ENCODE measurements at places on chromosomes 16 and 17. TPM values are rescaled to one million over a fixed set of nuclear protein-coding genes. Genes with fewer than 3 reads are reported as not detected.

DNAH9 gene
- not detected for total RNA-seq

NPW gene
- 1.5 TPM for total RNA-seq

ANKS4B gene
- not detected for total RNA-seq

THUMPD1 gene
- total RNA-seq: 53.7 TPM

RNF222 gene
- 0.19 TPM for total RNA-seq

SSTR5 gene
- not detected for total RNA-seq

TK1 gene
- 90.6 TPM for total RNA-seq

COG4 gene
- total RNA-seq: 53.4 TPM

MOSMO gene
- total RNA-seq: 16.4 TPM

CHRNE gene
- total RNA-seq: 0.60 TPM

HP gene
- not detected for total RNA-seq

KRT27 gene
- total RNA-seq: not detected

EEF2KMT gene
- total RNA-seq: 5.6 TPM

NPIPA8 gene
- total RNA-seq: not detected

TRIM25 gene
- total RNA-seq: 235 TPM

DNA sequence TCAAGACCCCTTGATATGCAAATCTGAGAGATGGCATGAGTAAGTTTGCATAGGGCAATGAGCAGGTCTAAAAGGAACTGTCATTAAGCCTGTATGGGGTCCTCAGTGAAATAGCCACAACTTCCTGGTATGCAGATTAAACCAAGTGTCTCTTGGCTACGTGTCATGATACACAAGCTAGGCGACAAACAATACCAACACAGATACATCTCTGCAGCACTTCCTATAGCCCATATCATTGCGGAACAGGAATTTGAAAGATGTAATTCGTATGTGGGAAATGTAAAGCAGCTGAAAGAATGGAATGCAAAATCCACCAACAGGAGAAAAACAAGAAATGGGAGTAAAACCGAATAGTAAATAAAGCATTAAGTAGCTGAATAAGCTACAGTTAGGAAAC, 12.9 kb downstream of the PRSS22 start:
- H3K27ac ChIP-seq: no peak overlapping the region
- no peak for DNase-seq
- peaks cover 2% of the 10 kb centered on the region for H3K36me3 ChIP-seq
- H3K4me1 ChIP-seq: peaks cover 34% of the 10 kb centered on the region
- H3K4me3 ChIP-seq: no peak overlapping the region

GRCh38 chr16:1182316-1182671, 29.4 kb downstream of the CACNA1H start:
- no peak for DNase-seq
- no peaks in the 10 kb centered on the region for H3K4me1 ChIP-seq
- no peak overlapping the region for H3K27ac ChIP-seq

DNA sequence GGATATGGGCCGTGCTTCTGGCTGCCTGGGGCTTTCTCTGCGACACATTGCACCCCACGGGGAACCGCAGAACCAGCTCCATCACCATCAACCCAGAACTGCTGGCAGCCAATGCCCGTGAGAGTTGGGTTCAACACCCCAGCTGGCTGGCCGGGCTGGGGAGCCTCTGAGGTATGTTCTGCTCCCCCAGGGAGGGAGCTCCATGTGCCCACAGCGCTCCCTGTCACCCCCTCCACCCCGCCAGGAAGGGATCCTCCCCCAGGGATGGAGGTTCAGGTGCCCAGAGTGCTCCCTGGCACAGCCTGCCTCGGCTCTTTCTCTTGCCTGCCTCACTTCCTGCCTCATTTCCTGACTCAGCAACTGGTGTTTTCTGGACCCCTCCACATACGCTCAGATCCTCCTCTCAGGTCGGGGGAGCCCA, 24.2 kb upstream of the MPRIP start:
- peaks cover 29% of the 10 kb centered on the region for H3K4me1 ChIP-seq
- H3K36me3 ChIP-seq: no peaks in the 10 kb centered on the region
- no peak overlapping the region for H3K4me3 ChIP-seq
- no peak for DNase-seq
- H3K27me3 ChIP-seq: no peaks in the 10 kb centered on the region

DNA sequence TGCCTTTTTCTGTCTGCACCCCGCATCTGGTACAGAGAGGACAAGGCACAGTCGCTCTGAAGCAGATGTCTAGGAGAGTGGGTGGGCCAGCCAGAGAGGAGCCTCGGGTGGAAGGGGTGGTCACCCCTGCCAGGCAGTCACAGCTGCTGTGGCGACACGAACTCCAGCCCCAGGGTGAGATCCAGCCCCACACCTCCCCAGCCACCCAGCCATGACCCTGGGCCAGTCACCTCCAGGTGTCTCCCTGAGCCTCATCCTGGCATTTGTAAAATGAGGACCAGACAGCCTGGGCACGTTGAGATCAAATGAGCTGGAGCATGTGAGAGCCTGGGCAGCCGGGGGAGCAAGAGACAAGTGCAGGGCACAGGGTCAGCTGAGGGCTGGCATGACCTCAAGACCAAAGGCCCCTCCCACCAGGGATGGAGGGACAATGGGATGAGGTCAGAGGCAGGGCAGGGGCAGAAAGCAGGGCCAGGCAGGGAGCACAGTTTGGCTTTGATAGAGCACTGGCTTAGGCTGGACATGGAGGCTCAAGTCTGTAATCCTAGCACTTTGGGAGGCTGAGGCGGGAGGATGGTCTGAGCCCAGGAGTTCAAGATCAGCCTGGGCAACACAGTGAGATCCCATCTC, 7.7 kb downstream of the ADAM11 start:
- H3K4me1 ChIP-seq: no peaks in the 10 kb centered on the region
- no peak overlapping the region for H3K4me3 ChIP-seq
- no peaks in the 10 kb centered on the region for H3K36me3 ChIP-seq
- no peak overlapping the region for H3K27ac ChIP-seq
- H3K27me3 ChIP-seq: peaks cover 14% of the 10 kb centered on the region

DNA sequence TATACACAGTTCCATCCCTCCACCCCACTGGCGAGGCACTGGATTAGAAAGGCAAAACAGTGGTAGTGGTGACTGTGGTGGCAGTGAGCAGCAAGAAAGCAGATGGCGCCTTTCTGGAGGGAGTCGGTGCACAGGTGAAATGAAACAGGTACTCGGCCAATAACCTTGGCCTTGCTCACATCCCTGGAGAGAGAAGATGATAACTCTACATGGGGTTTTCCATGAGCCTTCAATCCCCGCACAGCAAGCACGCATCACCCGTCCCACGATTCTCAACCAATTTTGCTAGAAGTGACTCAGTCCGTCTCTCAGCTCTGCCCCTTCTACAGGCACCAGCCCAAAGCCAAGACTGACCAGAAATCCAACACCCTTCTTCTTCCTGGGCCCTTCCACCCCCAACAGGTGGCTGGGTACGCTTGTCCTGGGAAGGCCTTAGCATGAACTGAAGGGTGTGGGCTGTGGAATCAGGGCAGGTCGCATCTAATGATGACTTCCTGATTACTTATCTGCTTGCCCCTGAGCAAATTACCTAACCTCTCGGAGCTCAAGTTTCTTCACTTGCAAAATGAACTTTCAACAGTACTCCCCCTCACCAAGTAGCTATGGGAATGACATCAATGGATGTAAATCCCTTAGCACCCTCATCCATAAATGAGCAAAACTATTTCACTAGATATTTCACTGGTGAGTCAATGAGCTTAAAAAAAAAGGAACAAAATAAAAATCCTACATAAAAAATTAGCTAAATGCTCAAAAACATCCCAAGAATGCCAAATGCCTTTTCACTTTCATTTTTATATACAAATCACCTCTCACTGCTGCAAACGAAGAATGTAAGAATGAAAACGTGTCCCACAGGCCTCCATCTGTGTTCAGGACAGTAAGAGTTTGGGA, 18.0 kb downstream of the XPO6 start:
- peaks cover 17% of the 10 kb centered on the region for H3K36me3 ChIP-seq
- H3K4me1 ChIP-seq: peaks cover 87% of the 10 kb centered on the region
- no peaks in the 10 kb centered on the region for H3K27me3 ChIP-seq
- peak overlapping the region; percentile 94 for H3K27ac ChIP-seq
- DNase-seq: peak; percentile 56

- DNase-seq: no peak
- H3K4me1 ChIP-seq: peaks cover 5% of the 10 kb centered on the region
- H3K36me3 ChIP-seq: peaks cover 4% of the 10 kb centered on the region
- no peak overlapping the region for H3K27ac ChIP-seq
- H3K4me3 ChIP-seq: no peak overlapping the region
These were observed 112.2 kb downstream of the VPS53 start for GRCh38 chr17:602436-602835.

- no peak for DNase-seq
- no peak overlapping the region for H3K4me3 ChIP-seq
- peaks cover 3% of the 10 kb centered on the region for H3K36me3 ChIP-seq
- H3K27me3 ChIP-seq: no peaks in the 10 kb centered on the region
These were observed 10.9 kb upstream of the ZFP90 start for GRCh38 chr16:68528233-68528632.

DNA sequence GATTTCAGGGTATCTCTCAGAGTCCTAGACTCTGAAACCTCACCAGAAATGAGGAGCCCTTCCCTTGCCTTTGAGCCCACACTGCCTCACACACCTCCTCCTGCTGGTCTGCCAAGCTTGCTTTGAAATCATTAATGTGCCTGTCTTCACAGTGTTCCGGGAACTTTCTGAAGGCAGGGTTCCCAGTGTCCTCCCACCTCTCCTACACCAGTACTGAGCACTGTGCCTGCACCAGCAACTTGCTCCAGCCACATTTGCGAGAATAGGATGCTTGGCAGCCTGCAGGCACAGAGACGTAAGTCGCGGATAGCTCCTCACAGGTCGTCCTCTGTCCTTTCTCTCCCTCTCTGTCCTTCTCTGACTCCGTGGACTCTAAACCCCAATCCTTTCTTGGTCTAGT, 408.4 kb upstream of the EEF2KMT start:
- H3K27me3 ChIP-seq: no peaks in the 10 kb centered on the region
- no peak overlapping the region for H3K27ac ChIP-seq
- H3K4me1 ChIP-seq: no peaks in the 10 kb centered on the region
- DNase-seq: no peak
- no peak overlapping the region for H3K4me3 ChIP-seq

DNA sequence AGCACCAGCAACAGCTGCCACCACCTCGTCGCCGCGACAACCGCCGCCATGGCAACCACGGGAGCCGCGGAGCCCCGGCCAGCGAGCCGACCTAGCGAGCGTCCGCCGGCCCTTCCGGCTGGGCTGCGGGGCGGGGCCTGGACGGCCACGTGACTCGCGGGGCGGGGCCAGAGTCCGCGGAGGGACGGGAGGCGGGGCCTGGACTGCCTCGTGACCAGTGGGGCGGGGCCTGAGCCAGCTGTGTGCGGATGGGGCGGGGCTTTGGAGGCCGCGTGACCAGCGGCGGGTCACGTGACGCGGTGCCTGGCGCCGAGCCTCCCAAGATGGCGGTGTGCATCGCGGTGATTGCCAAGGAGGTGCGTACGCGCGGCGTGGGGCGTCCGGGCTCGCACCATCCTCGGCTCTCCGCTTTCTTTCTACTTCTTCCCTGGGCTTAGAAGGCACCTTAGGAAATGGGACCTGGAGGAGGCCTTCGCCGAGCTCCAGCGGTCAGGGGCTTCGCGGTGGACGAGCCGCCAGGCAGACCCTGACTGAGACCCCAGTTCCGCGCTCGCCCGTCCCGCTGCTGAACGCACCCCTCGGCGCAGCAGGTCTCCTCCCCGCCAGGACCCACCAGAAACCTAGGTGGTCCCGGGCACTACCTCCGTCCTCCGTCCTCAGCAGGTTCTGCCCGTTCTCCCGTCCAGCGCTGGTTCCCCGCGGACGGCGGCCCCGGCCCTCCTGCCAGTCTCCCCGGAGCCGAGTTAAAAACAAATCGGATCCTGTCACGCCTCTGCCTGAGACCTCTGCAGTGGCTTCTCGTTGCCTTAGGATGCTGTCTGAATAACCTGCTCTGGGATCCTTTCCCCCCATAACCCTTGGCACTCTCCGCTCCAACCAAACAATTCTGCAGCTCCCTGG, at the start of the genes GALNS and TRAPPC2L:
Gene GALNS, minus strand, starts transcription at position 120 of the 900 bp plus-strand sequence. Its CDS starts 70 bp downstream, at position 50.
Gene TRAPPC2L, plus strand, starts transcription at position 300 of the 900 bp plus-strand sequence. Its CDS starts 24 bp downstream, at position 324.
- DNase-seq: peak; percentile 99
- H3K27me3 ChIP-seq: no peaks in the 10 kb centered on the region
- H3K36me3 ChIP-seq: peaks cover 3% of the 10 kb centered on the region
- peaks cover 30% of the 10 kb centered on the region for H3K4me1 ChIP-seq
- peak within 1 kb of the TSS; percentile 100 for H3K4me3 ChIP-seq

GRCh38 chr17:45104029-45104428, 28.3 kb downstream of the PLCD3 start:
- no peak for DNase-seq
- H3K27me3 ChIP-seq: no peaks in the 10 kb centered on the region
- no peak overlapping the region for H3K27ac ChIP-seq
- no peaks in the 10 kb centered on the region for H3K4me1 ChIP-seq
- no peak overlapping the region for H3K4me3 ChIP-seq

- H3K4me1 ChIP-seq: no peaks in the 10 kb centered on the region
- H3K4me3 ChIP-seq: no peak overlapping the region
- no peaks in the 10 kb centered on the region for H3K27me3 ChIP-seq
- no peaks in the 10 kb centered on the region for H3K36me3 ChIP-seq
These were observed 16.8 kb downstream of the SDR42E1 start for GRCh38 chr16:81994485-81994884.

DNA sequence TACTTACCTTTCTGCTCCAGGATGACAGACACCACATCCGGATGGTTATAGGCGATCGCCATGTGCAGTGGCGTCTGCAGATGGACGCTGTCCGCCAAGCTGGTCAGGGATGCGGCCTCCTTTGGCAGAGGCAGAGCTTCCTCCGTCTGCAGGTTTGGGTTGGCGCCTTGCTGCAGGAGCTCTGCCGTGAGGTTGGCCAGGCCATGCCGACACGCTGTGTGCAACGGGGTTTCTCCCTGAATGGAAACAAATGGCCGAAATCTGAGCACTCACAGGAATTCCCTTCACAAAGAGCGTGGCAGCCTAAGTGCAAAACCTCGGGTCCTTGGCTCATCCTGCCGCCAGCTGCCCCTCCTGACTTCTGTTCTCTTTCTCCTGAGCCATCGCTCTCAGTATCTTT, 41.8 kb downstream of the CYB5D2 start:
- no peak for DNase-seq
- H3K4me3 ChIP-seq: no peak overlapping the region
- H3K27me3 ChIP-seq: no peaks in the 10 kb centered on the region
- peaks cover 7% of the 10 kb centered on the region for H3K4me1 ChIP-seq
- H3K36me3 ChIP-seq: peaks cover 2% of the 10 kb centered on the region

- H3K4me1 ChIP-seq: peaks cover 27% of the 10 kb centered on the region
- H3K4me3 ChIP-seq: peak overlapping the region; percentile 88
- H3K27ac ChIP-seq: no peak overlapping the region
These were observed 488 bp downstream of the SPSB3 start for GRCh38 chr16:1781758-1782407.

- H3K4me1 ChIP-seq: peaks cover 4% of the 10 kb centered on the region
- H3K27ac ChIP-seq: no peak overlapping the region
- H3K36me3 ChIP-seq: no peaks in the 10 kb centered on the region
- H3K4me3 ChIP-seq: no peak overlapping the region
- no peak for DNase-seq
These were observed 24.8 kb downstream of the ADCY9 start for GRCh38 chr16:4091240-4092012.

GRCh38 chr17:34626121-34626681, 46.8 kb downstream of the TMEM132E start:
- peaks cover 59% of the 10 kb centered on the region for H3K27me3 ChIP-seq
- H3K36me3 ChIP-seq: no peaks in the 10 kb centered on the region
- H3K4me3 ChIP-seq: no peak overlapping the region
- no peak overlapping the region for H3K27ac ChIP-seq
- peaks cover 7% of the 10 kb centered on the region for H3K4me1 ChIP-seq

GRCh38 chr16:35134471-35134870, 1675.1 kb downstream of the TP53TG3F start:
- H3K27ac ChIP-seq: no peak overlapping the region
- no peaks in the 10 kb centered on the region for H3K4me1 ChIP-seq
- no peak for DNase-seq
- H3K27me3 ChIP-seq: no peaks in the 10 kb centered on the region

All from activated T-cell treated with anti-CD3 and anti-CD28 coated beads, Interleukin-2, amount 50 U/mL, for 72 hours (primary cell).